Osteocyte (in vitro differentiated cells): ENCODE measurements at places on chromosomes 3 and 15.

- no peak for DNase-seq
Observed at GRCh38 chr15:89480505-89480904, 15.9 kb downstream of the RHCG start.

- DNase-seq = no peak
Observed at GRCh38 chr3:130905551-130905950, 11.7 kb downstream of the ATP2C1 start.

GRCh38 chr3:154496978-154497377 lies 67.0 kb upstream of the GPR149 start:
- no peak for DNase-seq

DNA sequence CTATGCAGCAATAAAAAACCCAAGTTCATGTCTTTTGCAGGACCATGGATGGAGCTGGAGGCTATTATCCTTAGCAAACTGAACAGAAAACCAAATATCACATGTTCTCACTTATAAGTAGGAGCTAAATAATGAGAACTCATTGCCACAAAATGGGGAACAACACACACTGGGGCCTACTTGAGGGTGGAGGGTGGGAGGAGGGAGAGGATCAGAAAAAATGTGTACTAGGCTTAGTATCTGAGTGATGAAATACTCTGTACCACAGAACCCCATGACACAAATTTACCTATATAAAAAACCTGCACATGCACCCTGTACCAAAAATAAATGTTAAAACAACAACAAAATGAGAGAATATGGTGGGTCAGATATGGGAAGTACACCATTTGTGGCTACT lies 49.6 kb upstream of the AADACL2 start:
- DNase-seq = no peak
